ENCODE measurements at places on chromosomes 1 and 21.

GRCh38 chr1:236120721-236121153 lies 21.6 kb upstream of the GPR137B start:
- H3K4me3 ChIP-seq: no peak overlapping the region
- peaks cover 4% of the 10 kb centered on the region for H3K27me3 ChIP-seq
- H3K36me3 ChIP-seq: no peaks in the 10 kb centered on the region
- H3K27ac ChIP-seq: no peak overlapping the region

GRCh38 chr1:173477286-173478093 lies at the start of gene PRDX6:
Gene PRDX6 (plus strand): TSS chr1:173477335. CDS start chr1:173477398, 63 bp downstream.
- peaks cover 2% of the 10 kb centered on the region for H3K27me3 ChIP-seq
- H3K4me3 ChIP-seq: peak within 1 kb of the TSS; percentile 88
- H3K4me1 ChIP-seq: peaks cover 5% of the 10 kb centered on the region
- H3K36me3 ChIP-seq: no peaks in the 10 kb centered on the region

- H3K4me3 ChIP-seq: no peak overlapping the region
- H3K27me3 ChIP-seq: no peaks in the 10 kb centered on the region
- H3K36me3 ChIP-seq: no peaks in the 10 kb centered on the region
- no peak overlapping the region for H3K27ac ChIP-seq
- no peaks in the 10 kb centered on the region for H3K4me1 ChIP-seq
- no peak for DNase-seq
These were observed 32.3 kb downstream of the HHAT start for GRCh38 chr1:210360852-210361477.

DNA sequence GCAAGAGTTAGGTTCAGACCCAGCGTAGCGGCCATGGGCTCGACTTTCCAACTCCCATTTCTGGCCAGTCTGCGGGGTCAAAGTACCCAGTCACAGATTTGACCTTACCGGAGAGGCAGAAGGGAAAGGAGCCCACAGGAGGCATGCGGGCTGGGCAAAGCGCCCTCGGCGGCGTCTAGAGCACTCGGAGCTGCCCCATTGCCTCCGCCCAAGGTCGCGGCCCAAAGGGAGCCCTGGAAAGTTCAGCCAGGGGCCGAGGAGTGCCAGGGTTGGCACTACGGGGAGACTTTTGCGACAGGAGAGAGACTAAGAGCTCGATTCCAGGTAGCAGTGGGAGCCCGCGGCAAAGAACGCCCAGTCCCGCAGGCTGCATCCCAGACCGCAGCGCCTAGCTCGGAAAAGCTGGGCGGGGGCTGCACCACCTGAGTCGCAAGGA lies 896 bp downstream of the KANK4 start:
- no peaks in the 10 kb centered on the region for H3K36me3 ChIP-seq
- H3K4me3 ChIP-seq: peak overlapping the region; percentile 74
- H3K27me3 ChIP-seq: peaks cover 19% of the 10 kb centered on the region
- no peaks in the 10 kb centered on the region for H3K4me1 ChIP-seq
- no peak overlapping the region for H3K27ac ChIP-seq
- no peak for DNase-seq

- H3K36me3 ChIP-seq: no peaks in the 10 kb centered on the region
- H3K4me1 ChIP-seq: peaks cover 2% of the 10 kb centered on the region
- peaks cover 4% of the 10 kb centered on the region for H3K27me3 ChIP-seq
These were observed 10.5 kb downstream of the PCSK9 start for GRCh38 chr1:55049914-55050278.
